ENCODE measurements at places on chromosomes 2 and 18.
A peak's percentile ranks its signal among the peaks of the same experiment; 100 is the strongest.

GRCh38 chr2:290090-290722 lies 2.3 kb upstream of the ALKAL2 start:
- DNase-seq: peak; percentile 82

DNA sequence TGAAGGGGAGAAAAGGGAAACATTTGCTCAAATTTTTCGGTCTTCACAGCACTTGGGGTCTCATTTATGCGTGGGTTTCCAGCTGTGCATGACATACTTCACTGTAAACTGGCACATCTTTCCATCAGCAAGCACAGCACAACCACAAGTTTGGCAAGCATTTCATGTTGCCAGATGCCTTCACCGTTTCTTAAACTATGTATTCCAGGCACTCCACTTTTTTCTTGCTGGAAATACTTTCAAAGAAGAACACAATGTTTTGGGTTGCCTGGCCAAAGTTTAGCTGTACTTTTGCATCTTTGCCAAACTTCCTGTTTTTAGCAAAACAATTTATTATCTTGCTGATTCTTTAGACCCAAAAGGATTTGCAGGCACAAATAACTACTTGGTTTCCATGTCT lies 194.6 kb upstream of the MEIS1 start:
- no peak for DNase-seq

- peak; percentile 60 for DNase-seq
Measured at GRCh38 chr2:20599001-20599600, 51.8 kb downstream of the HS1BP3 start.

DNA sequence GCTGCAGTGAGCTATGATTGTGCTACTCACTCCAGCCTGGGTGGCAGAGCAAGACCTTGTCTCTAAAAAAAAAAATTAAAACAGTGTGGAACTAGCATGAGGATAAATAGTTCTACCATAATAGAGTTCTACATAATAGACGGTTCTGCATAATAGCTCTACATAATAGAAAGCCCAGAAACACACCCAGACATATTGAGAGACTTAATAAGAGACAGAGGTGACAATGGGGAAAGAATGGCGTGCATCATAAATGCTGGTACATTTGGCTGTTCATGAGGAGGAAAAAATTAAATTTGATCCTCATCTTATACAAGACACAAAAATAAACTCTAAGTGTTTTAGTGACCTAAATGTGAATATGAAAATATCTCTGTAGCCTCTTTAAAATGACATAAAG lies 58.5 kb downstream of the PTRHD1 start:
- DNase-seq: no peak

DNA sequence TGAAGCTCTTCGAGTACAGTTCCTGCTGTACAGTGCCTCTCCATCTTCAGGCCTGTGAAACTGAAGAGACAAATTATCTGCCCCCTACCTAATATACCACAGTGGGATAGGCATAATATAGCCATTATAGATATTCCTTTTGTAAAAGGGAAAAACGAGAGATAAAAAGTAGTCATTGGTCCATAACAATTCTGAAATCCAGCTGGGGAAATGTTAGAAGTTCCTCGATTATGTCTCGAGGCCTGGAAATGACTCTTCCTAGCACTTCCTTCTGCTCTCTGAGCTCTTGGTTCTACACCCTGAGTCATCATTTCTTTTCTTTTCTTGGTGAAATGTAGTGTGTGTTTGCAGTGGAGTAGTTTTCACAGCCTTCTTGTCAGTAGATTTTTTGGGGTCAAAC lies 51.5 kb downstream of the ASB1 start:
- no peak for DNase-seq

DNA sequence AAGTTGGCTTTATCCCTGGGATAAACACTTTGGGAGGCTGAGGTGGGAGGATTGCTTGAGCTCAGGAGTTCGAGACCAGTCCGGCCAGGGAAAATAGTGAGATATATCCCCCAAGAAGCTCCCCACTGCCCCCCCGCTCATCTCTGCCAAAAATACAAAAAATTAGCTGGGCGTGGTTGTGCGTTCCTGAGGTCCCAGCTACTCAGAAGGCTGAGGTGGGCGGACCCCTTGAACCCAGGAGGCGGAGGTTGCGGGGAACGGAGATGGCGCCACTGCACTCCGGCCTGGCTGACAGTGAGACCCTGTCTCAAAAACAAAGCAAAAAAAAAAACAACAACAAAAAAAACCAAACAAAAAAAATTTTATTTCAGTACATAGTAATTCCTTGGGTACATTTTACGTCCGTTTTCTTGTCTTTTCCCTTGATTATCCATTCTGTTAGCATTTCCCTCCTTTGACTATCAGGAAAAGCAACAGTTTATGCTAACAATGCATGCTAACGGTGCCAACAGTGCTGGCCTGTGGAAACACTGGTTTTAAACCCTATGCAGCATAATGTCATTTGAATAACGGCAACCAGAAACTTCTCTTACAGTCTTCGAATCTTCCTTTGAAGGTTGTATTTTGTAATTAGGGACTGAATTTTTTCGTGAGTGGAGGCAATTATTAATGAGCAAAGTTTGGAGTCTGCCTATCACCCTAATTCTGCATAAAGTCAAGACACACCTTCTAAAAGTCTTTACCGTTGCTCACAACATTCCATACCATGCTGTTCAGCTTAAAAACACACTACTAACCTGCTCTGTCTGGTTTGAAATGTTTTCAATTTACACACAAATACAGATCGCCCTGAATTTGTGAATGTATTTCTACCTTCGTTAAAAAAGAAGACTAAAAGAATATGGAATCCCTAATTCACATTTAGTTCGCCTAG lies 721 bp upstream of the MIB1 start:
- DNase-seq: no peak

GRCh38 chr18:58226429-58226828 lies 182.4 kb downstream of the NEDD4L start:
- no peak for DNase-seq

- no peak for DNase-seq
Measured at GRCh38 chr2:152428800-152429582, 94.0 kb downstream of the FMNL2 start.

GRCh38 chr18:70355620-70356385 lies 67.0 kb downstream of the SOCS6 start:
- DNase-seq: no peak

GRCh38 chr2:176140513-176141317 lies 10.6 kb upstream of the HOXD4 start:
- peak; percentile 92 for DNase-seq

DNA sequence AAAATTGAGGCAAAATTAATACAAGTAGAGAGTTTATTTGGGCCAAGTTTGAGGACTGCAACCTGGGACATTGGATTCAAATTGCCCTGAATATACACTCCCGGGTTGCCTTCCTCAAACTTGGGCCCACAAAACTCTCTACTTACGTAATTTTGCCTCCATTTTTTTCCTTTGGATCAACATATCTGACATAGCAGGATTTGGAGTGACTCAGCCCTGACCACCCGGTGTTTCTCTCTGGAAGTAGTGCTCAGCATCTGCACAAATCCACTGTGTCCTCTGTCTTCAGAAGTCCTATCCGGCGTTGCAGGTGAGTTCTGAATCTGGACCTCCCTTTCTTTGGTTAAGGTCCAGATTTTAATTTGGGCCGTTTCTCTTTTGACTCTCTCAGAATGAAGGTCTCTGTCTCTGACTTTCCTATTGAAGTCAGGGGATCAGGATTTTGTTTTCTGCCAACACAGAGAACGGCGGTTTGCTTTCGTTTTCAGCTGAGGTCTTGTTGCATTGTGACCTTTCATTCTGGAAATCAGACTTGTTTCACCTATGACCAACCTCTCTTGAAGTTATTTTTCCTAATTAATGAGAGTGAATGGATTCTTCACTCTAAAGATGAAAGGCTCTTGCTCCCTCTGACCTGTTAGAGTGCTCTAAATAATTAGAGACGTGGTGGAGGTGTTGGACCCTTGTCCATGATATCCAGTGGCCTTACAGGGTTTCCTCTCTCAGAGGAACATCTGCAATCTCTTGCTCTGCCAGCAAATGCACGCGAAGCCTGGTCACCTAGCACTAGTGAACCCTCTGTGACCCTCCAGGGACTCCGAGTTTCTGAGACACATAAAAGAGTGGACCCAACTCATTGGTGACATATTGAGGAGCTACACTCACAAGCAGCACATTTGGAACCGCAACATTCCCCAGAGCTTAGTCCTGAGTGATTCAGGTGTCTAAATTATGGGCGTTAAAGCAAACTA lies 13.6 kb downstream of the TCF23 start:
- DNase-seq: no peak

- no peak for DNase-seq
Measured at GRCh38 chr2:37389989-37390765, 45.7 kb downstream of the QPCT start.

GRCh38 chr2:232316461-232317330 lies 61.9 kb upstream of the ALPP start:
- DNase-seq: no peak

- no peak for DNase-seq
Measured at GRCh38 chr2:182592691-182593393, 123.2 kb upstream of the DNAJC10 start.

GRCh38 chr2:241443486-241444223 lies 64.7 kb downstream of the STK25 start:
- DNase-seq: no peak

- DNase-seq: no peak
Measured at GRCh38 chr2:138373993-138374408, 127.6 kb upstream of the SPOPL start.
